ENCODE measurements at places on chromosomes 1 and 21. TPM values are rescaled to one million over a fixed set of nuclear protein-coding genes. Genes with fewer than 3 reads are reported as not detected.
A peak's percentile ranks its signal among the peaks of the same experiment; 100 is the strongest.

Gene ABL2
- 12.5 TPM for total RNA-seq

DNA sequence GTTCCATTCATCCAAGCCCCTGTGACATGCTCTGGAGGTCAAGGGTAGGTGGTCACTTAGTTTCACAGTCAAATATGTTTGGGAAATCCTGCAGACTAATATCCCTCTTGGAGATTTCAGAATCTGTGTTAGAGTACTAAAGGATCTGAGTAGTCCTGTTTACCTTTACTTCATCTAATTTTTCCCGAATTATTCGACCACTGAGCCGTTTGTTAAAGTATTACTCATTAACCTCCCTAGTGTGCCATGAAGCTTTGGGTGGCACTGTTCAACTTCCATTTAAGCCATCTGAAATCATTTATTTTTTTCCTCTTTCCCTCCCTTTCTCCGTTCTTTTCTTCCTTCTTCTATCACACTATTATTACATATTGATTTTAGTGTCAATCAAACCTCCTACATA is 109.9 kb downstream of the NGF start:
- no peak overlapping the region for H3K27ac ChIP-seq
- no peak overlapping the region for H3K4me3 ChIP-seq
- peaks cover 11% of the 10 kb centered on the region for H3K4me1 ChIP-seq
- H3K27me3 ChIP-seq = no peaks in the 10 kb centered on the region
- DNase-seq = no peak

DNA sequence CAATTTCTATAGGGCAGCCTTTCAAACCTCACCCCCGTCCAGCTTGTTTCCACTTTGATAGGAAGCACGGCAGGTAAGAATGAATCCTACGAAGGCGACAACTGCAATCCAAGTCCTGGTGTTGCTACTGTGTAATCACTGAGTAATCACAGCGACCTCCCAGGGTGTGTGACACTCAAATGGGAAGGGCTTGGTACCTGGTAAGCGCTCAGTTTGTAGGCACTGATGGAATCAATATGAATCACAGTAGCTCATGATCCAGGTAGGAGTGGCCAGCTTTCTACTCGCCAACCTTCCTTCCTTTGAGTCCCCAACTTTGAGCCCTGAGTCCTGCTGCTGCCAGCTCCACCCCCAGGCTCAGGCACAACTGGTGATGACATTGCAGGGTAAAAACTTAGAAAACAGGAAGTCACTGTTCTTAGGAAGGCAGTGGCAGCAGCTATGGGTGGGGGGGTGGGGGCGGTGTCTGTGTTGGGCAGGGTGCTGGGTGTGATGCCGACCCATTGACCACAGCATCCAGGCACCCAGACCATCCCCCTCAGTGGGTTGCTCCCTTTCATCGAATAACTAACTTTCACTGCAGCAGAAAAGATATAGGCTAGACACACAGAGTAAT is 70.7 kb downstream of the CD247 start:
- no peak overlapping the region for H3K27ac ChIP-seq
- H3K4me1 ChIP-seq = no peaks in the 10 kb centered on the region
- no peaks in the 10 kb centered on the region for H3K27me3 ChIP-seq
- H3K4me3 ChIP-seq = no peak overlapping the region
- peak; percentile 64 for DNase-seq

GRCh38 chr1:210342986-210343780 is 14.5 kb downstream of the HHAT start:
- no peaks in the 10 kb centered on the region for H3K27me3 ChIP-seq
- DNase-seq = no peak
- no peaks in the 10 kb centered on the region for H3K4me1 ChIP-seq
- no peaks in the 10 kb centered on the region for H3K36me3 ChIP-seq

DNA sequence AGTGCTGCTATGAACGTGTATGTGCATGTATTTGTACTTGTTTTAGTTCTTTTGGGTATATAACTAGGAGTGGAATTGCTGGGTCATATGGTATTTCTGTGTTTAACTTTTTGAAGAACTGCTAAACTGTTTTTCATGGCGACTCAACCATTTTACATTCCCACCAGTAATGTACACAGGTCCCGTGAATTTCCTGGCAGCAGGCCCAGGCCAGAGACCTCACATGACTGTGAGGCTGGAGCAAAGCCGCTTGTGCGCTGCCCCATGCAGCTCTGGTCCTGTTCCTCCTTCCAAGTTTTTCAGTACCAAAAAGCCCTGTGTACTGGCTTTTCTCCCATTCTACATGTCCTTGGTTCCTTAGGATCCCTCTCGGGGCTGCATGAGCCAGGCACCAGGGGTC is 29.6 kb downstream of the ACOT11 start:
- peak overlapping the region; percentile 58 for H3K27ac ChIP-seq
- H3K4me1 ChIP-seq = peaks cover 29% of the 10 kb centered on the region
- no peaks in the 10 kb centered on the region for H3K36me3 ChIP-seq
- no peak overlapping the region for H3K4me3 ChIP-seq

Gene ARMH1
- 1.0 TPM for total RNA-seq

Gene MYCL
- 28.3 TPM for total RNA-seq

Gene ITLN2
- not detected for total RNA-seq

Measured in body of pancreas (tissue), 4 donors.